ENCODE measurements at places on chromosomes 4 and X.

DNA sequence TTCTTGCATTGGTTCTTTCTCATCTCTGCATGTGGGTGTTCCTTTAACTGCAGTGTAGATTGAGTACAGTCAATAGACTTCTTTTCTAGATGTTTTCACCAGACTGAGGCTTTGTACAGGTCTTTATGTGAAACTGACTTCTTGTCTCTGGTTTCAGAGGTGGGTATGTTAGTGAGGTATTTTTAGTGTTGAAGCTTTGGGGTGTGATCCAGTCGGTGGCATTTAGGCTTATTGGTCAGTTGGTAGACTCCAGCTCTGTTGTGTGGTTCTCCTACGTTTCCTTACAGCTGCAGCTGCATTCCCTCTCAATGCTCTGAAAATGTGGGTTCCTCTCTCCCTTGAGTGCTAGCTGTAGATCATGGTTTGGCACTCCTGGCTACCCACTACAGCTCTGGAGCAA lies 21.3 kb upstream of the AMBN start:
- no peak for DNase-seq

DNA sequence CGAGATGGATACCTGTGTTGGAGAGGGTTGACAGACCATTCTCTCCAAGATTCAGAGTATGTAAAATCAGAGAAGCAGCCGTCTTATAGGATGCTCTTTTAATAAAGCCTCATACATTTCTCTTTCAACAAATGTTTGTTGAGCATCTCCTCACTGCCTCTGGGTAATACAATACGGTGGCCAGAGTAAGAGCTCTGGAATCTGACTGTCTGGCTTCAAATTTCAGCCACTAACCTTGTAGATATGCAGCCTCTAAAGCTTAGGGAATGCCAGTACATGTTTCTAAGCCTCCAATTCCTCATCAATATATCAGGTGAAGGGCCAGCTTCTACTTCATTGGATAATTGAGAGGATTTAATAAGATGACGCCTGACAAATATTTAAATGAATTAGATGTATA lies 61.3 kb downstream of the CLNK start:
- DNase-seq: no peak

- no peak for DNase-seq
Observed at GRCh38 chrX:133992882-133993281, 7.5 kb upstream of the GPC3 start.

DNA sequence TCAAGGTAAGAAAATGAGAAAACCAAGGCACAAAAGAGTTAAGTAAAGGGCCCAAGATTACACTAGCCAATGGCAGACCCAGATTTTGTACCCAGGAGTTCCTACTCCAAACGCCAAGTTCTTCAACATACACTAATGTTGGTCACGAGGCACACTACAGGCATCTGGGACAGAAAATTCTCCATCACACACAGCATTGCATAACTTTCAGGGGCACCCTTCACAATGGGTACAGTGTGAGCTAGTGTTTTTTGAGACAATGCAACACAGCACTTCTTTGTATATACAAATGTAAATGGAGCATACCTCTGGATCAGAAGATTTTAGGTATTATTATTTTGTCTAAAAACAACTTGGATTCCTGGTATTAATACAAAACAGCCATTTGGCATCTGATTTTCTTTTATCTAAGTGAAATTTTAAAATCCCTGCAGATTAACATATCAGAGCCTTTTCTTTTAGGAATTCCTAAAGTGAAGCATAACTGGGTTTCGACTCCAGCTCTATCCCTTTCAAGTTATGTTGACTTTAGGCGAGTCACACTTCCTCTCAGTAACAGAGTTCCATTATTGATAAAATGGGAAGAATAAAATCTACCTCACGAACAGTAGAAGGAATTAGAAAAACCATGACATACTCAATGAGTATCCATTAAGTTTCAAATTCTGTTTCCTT lies 41.1 kb downstream of the ADGRA3 start:
- no peak for DNase-seq

DNA sequence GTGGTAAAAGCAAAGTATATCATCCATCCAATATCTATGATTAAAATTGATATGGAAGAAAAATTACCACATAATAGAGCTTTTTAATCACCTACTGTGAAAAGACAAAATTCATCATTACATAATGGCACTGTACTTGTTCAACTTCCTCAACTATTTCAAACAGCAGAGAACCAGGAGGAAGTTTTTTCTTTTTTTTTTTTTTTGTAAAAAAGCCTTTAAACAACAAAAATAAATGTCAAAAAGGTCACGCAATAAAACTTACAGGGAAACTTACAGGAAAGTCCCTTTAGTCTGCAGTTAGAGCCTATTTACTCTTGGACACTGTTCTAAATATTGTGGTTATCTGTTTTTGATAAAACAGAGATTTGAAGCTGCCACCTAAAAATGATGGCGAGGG lies 4.8 kb downstream of the PDGFC start:
- no peak for DNase-seq

- DNase-seq: no peak
Observed at GRCh38 chr4:5826437-5827107, 66.3 kb downstream of the CRMP1 start.

DNA sequence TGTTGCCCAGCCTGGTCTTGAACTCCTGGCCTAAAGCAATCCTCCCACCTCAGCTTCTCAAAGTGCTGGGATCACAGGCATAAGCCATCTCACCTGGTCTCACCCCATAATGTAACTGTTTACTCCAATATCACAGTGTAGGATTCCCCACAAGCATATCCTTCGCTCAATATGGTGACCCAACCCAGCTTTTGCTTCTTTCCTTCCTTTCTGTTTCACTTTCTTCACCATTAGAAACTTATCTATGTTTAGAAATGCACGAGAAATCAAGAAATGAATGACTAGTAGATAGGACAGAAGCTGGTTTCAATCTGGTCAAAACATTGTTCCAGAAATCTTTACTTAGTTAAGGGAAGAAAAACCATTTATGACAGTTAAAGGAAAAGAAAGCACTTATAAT lies 18.9 kb downstream of the TSPAN5 start:
- DNase-seq: no peak

DNA sequence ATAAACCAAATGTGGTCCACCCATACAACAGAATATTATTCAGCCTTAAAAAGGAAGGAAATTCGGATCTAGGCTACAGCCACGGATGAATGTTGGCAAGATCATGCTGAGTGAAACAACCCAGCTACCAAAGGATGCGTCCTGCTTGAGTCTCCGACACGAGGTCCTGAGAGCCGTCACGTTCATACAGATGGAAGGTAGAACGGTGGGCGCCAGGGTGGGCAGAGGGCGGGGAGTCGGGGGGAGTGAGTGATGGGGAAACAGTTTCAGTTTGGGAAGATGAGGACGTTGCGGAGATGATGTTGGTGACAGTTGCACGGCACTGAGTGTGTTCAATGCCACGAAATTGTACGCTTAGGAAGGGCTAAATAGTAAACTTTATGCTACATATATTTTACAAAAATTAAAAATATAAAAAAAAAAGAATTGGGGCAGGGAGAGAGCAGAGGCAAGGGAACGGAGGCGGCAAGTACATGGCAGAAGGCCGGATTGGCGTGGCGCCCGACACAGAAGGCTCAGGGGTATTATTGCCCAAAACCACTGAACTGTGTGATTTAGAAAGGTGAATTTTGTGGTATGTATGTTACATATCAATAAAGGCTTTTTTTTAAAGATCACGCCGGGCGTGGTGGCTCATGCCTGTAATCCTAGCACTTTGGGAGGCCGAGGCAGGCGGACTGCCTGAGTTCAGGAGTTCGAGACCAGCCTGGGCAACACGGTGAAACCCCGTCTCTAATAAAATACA lies 14.8 kb upstream of the MXD4 start:
- no peak for DNase-seq

GRCh38 chr4:5337731-5338130 lies 286.5 kb downstream of the STK32B start:
- no peak for DNase-seq

GRCh38 chrX:67787196-67787595 lies 243.4 kb downstream of the AR start:
- DNase-seq: no peak

DNA sequence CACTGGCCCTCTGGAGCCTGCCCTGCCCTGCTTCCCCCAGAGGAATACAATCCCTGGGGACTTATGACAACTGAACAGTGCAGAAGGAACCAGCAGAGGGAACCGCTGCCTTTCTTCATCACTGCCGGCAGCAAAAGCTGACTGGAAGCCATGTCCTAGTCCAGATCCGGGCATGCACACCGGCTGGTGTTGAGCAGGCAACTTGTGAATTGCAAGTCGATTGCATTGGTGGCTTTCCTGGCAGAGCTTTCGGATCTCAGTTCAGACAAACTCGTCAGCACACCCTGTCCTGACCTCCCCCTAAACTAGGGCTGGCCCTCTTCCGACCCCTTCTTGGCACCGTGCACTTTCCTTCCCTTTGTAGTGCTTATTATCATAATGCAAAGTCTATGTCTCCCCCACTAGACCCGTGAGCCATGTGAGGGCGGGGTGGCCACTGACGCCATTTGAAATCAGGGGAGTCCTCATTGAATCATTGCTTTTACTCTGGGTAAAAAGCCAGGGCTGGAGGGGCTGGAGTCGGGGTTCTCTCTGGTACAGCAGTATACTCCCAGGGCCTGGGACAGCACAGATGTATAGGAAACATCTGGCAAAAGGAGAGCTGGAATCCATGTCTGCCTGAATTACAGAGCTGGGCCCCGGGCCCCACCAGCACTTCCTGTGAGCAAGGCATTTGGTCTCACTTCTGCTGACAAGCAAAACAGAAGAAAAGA lies 1.8 kb downstream of the ARHGAP4 start:
- DNase-seq: no peak

GRCh38 chr4:113893546-113893945 lies 85.9 kb downstream of the ARSJ start:
- DNase-seq: no peak

DNA sequence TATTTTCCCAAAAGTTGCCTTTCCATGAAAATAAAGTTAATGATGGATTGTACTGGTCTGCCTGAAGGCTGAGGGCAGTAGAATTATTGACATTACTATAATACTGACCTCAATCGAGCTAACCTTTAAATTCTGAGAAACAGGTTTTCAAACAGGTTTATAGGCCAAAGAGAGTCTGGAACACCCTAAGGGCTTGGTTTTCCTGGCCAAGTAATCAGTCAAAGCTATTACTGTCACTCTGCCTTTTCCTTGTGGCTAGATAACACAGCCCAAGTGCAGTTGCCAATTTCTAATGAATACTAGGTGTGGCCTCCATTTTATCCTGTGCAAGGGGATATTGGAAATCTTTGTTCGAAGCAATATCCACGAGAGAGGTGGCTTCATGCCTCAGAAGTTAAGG lies 75.2 kb downstream of the INTS12 start:
- DNase-seq: no peak

DNA sequence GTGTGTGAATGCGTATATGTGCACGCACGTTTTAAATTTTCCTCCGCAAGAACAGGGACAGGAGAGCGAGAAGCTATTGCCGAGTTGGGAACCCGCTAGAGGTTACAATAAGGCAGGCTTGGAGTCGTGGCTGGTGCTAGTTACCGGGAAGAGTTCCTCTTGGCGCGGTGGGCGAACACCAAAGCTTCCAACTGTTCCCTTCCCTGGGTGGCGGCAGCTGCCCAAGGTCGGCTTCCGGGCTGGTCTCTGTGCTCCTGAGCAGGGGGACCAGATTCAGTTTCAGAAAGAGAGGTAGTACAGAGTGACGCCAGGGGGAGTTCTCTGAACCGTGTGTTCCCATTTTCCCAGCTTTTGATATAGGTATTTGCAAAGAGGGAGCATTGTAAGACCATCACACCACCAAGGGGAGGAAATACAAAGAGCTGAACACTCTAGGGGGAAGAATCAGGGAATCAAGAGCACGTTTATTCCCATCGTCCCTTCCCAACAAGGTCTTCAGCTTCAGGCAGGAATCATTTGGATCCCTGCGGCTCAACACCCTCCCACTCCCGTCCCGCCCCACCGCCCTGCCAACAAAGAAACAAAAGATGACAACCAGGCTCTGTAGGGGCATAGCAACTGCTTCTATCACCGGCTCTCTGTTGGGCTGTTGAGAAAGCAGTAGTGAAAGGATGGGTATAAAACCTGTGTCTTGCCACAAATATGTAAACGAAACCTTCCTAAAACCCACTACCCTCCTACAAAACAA lies 113.6 kb upstream of the TEX13C start:
- DNase-seq: no peak

DNA sequence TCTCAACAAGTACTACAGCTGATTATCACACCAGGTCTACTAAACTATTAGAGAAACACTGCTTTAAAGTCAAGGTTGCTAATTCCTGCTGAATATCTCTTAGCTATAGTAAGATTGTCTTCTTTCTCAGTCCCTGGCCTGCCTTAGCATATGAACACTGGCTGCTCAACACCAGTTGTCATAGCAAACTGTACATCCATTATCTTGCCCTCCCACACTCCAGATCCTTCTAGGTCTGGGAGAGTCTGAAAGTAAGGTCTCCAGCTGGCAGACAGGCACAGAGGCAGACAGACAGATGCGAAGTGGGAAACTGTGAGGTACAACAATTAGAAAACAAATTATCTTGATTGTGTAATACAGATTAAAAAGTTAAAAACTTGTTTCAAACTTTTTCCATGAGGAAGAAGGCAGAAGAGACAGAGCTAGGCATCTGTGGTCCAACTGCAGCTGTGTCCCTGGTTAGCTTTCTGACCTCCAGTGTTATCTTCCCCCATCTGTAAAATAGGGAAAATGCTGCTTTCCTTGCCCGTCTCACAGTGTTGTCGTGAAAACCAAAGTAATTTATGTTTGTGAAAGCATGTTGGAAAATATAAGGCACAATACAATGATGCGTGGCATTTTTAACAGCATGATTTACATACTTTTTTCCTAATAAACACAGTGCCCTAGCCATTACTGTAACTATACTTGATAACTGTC lies 133.8 kb downstream of the KLHL13 start:
- no peak for DNase-seq

DNA sequence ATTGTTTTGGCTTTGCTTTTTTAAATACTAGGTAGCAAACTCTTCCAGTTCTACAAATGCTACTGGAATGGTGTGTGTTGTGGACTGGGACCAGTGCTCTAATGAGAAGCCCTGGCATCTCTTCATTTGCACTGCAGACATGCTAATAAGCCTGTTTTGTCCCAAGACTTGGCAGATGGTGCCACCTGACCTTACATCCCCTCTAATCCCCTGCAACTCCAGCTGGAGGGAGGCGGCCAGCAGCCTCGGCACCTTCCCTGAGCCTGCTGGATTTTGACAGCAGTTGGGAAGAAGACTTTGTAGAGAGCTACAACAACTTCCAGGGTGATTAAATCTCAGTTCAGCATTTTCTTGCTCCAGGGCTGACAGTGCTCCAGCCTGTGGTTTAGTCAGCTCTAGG lies 200.0 kb downstream of the DCLK2 start:
- DNase-seq: no peak

DNA sequence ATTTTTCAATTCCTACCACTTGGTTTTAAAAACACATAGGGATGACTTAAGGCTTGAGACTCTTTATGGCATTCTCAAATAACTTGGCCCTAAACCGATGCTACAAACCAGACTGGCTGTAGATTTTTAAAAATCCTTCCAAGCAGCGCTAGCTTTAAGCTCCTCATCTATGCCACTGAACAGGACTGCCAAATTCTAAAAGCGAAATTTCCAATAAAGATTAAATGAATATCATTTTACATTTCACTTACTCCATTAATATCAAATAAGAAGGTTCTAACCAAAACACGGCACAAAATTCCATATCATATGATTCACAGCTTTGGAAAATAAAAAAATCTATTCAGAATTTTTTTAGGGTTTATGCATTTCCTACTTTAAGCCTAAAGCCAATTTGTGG lies 134.2 kb downstream of the FANCB start:
- no peak for DNase-seq
